NCI-H187 (cell line): ENCODE measurements at places on chromosomes 16 and 17.

GRCh38 chr16:85969159-85969558 lies 70.2 kb downstream of the IRF8 start:
- no peak for DNase-seq

DNA sequence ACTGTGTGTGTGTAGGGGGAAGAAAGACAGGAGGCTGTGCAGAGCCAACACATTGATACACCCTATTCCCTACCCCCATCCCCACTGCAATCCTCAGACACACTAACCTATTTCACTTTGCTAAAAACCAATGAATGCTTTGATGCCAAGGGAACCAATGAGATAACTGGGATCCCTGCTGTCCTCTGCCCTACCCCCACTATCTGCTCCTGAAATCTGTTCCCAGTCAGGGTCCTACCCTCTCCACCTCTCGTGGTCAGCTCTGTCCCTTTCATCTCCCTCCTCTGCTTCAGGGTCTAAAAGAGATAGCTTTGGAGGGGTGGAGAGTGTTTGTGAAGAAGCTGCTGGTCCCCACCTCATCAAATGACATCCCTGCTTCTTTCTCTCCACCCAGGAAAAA lies 19.1 kb upstream of the SP6 start:
- no peak for DNase-seq

DNA sequence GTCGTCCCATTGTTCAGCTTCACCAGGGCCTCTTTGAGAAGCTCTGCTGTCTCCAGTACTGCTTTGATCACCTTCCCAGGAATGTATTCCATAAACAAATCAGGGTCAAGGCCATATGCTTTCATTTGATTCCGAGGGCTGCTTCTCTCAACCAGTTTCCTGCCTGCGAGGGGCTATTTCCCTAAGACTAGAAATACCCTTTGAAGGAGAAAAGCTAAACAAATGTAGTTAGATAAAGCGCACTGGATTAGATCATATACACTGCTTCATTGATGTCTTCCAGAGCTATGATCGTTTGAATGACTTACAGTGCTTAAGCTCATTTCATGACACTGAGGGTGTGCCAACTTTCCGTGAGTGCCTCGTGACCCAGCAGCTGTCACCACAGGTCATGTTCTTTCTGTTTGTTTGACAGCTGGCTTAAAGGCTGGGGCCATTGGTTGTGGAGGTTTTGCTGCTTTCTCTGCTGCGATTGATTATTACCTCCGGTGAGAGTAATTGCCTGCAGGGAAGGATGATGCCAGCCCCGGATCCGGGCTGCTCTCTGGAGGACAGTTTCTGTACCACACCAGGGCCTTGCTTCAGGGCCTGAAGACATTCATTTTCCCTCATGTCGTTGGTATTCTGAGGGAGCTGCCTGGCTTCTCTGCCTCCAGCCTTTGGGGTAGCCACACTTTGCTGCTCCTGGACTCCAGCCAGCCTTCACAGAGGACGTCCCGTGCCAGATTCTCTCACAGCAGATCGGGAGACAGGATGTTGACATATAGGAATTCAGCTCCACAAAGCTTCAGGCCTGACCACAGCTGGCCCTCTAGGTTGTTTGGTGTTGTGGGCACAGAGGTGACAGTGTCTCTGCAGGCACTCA lies 3.9 kb downstream of the TIMM22 start:
- DNase-seq, result no peak

DNA sequence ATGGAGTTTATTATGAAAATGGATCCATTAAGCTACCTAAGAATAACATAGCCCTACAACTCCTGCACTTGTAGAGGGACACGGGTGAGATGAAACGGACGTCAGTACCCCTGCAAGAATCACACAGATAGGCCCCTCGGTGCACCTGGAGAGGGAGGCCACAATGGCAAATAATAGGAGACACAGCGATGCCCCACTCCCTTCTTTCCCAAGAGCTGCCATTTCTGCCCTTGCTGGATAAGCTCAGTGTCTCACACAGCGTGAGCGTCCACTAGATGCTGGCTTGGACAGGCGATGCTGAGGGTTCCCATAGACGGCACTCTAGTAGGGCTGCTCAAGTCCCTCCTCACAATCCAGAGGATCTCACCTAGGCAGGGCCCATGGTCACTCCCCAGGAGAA lies 67.8 kb downstream of the ADCY9 start:
- no peak for DNase-seq

DNA sequence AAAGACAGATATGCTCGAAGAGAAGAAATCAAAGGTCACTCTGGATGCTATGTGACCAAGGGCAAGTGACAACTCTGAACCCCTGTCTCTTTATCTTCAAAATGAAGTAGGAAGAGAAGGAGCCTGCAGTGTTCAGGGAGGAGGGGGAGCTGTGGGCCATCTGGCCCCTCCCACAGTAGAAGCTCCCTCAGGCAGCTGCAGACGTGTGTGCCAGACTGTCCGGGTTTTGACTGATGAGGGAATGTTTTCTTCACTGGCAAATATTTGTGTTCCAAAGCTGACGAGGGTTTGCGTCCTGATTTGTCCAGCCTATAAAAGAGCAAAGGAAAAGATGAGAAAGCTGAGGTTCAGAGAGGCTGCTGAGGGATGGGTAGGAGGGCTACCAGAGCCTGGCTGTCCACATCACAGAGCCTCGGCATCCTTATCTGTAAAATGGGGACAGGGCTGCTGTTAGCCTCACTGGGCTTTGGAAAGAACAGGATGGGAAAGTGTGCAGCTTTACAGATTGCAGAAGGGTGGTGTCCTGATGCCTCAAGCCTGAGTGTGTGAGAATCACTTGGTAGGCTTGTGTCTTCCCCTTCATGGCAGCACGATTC lies 1.8 kb upstream of the GINS2 start:
- DNase-seq, result no peak

- DNase-seq, result no peak
Observed at GRCh38 chr16:9107025-9107970, 15.9 kb downstream of the HAPSTR1 start.

GRCh38 chr17:74305865-74306654 lies 20.0 kb upstream of the KIF19 start:
- peak; percentile 23 for DNase-seq

DNA sequence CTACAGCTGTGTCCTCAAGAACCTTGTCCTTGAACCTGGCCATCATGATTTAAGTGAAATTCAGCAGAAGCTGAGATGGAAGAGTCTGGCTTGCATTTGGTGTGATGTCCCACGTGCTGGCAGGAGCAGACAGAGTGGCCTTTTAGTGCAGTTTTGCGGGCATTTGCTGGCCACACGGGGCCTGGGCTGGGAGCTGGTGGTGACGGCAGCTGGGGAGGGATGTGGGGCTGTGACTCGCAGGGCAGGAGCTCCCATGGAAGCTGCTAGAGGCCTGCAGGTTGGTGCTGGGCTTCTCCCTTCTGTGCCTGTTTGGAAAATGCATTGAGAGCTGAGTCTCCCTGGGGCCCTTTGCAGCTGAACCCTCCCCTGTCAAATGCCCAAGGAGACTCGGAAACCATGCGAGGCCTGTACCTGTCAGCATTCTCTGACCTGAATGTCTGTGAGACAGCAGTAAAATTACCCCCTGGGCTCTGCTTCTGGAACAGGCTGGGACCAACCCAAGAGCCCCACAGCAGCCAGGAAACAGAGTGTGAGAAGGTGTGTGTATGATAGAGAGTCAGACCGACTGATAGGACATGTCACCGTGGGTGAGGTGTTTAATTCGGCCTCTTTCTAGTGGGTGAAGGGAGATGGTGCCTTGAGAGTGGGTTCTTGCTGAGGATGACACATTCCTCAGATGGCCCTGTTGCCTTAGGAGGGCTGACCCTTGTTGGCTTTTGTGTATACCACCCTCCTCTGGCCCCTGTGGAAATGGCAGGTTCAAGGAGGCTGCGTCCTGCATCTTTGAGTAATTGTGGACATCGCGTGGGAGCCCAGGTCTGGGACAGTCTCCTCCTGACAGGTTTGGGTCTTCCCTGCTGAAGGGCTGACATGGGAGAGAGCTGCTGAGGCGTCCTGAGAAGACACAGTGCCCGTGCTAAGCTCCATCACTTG lies 145.5 kb downstream of the MSI2 start:
- no peak for DNase-seq

GRCh38 chr17:39376434-39376833 lies 25.0 kb downstream of the FBXL20 start:
- DNase-seq, result no peak

- DNase-seq, result no peak
Observed at GRCh38 chr17:21174713-21175112, 39.2 kb downstream of the TMEM11 start.

DNA sequence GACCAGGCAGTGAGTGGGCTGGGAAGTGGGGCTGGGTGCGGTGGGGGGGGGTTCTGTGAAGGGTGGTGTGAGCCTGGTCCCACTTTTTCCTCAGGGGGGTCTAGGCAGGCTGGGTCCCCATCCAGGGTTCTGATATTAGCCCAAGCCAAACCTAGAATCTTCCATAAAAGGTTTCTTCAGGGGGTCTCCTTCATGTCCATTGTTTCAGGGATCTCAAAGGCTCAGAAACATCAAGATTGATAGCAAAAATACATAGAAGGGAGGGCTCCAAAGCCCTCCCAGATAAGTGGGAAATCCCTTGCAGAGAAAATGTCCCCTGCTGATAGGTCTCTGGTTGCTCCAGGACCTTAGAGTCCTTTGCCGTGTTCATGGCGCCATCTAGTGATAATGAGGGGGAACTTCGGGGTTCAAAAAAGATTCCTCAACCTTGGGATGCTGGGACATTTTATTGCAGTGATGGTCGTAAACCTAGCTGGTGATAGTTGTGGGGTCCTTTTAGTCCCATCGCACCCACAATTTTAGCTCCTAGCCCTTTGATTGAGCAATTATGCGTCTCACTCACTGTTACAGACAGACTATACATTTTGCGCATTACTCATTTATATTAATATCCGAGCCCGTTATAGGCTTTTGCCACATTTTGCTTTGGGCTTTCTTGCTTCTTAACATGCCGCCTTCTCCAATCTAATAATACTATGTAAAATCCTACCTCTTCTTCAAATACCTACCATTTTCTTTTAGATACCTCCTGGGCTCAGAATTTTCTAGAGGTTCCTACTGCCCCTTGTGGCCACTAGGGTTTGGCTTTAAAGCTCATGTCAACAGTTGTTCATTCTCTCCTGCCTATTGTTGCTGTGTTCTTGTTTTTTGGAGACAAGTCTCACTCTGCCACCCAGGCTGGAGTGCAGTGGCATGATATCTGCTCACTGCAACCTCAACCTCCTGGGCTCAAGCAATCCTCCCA lies 35.1 kb downstream of the IGF2BP1 start:
- peak; percentile 24 for DNase-seq

DNA sequence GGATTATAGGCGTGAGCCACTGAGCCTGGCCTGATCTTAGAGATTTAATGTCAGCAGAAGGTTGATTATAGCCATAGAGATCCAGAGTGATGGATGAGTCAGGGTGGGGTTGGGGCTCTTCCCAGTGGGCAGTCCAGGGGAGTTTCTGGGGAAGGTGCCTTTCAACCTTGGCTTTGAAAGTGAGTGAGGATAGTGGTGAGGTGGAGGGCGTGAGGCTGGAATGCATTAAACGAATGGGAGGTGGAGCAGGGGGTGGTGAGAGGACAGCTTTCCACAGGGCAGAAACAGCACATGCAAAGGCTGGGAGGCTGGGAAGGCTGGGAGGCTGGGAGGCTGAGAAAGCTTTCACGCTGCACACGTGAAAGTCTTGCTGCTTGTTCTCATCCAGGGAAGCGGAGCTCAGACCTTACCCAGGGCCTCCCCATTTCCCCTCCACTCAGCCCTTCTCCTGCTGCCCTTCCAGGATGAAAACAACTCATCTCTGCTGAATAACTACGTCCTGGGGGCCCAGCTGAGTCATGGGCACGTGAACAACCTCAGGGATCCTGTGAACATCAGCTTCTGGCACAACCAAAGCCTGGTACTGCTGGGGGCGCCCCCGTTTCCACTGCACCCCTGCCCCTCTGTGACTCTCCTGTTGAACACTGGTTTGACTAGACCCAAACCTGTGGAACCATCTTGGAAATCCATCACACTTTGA lies 22.3 kb downstream of the ADGRG5 start:
- DNase-seq, result no peak

GRCh38 chr16:64892835-64893785 lies 228.8 kb downstream of the CDH11 start:
- DNase-seq, result no peak

DNA sequence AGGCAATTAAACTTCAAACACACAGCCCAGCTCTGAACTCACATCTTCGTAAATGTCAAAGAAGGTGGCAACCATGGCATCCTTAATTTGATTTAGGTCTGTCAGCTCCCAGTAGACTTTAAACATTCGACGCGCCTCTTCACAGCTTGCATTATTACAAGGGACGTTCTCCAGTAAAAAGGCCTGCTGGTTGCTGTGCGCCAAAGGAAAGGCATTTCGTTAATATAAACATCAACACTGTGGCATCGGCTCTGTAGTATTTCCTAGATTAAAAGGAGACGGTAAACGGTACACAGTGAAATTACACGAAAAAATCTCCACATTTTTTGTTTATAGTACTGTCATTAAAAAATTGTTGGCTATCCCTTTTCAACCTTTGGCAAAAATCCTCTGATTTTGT lies 116.8 kb upstream of the NETO2 start:
- DNase-seq, result no peak

DNA sequence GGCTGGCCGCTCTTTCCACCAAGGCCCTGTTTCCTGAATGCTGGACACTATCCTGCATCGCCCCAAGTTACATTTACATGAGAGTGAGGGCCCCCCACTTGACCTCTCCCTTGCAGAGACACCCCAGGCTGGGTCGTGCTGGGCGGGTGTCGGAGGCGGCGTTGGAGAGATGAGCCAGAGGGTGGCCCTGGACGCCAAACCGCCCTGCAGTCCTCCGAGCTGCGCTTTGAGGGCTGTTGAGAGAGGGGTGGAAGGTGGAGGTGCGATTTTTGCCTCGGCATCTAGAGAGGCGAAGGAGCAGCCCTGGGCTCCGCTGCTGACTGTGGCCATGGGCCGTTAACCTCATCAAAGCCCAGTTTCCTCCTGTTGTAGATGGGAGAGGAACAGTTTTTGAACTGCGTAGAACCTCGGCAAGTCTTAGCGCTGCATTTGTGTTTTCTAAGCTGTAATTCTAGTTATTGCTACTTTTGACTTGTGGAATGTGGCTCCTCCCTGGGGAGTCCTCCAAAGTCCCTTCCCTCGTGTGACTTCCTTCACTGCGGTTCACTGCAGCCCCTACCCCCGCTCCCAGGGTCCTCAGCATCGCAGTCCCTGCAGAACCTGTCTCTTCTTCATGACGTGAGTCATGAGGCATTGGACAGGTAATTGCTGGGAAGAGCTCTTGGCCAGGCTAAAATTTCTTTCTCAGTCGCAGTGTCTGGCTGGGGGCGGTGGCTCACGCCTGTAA lies 986 bp upstream of the ELOB start:
- DNase-seq, result no peak

- DNase-seq, result no peak
Observed at GRCh38 chr17:56793957-56794356, 39.8 kb downstream of the C17orf67 start.

DNA sequence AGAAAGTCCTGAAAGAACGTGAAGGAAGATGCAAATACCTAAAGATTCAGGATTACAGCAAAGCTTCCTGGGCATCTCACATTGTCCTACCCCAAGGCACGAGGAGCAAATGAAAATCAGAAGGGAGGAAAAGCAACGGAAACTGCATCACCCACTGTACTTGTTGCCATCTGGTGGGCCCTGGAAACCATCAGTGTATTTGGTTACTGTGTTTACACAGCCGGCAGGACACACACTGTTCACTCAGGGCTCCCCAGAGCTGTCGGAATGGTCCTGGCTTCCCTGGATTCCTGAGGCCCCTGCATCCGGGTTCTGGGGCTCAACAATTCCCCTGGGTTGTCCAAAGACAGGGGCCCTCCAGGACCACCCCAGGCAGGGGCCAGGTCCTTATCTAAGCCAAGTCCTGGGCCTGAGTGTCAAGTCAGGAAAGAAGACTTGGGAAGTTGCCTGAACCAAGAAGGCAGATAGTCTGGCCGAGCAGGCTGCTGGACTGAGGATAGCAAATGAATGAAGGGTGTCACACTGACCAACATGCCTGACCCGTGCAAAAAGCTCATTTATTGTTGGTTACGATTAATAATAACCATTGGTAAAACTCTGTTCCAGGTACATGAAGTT lies 52.8 kb downstream of the SOX9 start:
- no peak for DNase-seq
